ENCODE measurements at places on chromosomes 1 and 21.

DNA sequence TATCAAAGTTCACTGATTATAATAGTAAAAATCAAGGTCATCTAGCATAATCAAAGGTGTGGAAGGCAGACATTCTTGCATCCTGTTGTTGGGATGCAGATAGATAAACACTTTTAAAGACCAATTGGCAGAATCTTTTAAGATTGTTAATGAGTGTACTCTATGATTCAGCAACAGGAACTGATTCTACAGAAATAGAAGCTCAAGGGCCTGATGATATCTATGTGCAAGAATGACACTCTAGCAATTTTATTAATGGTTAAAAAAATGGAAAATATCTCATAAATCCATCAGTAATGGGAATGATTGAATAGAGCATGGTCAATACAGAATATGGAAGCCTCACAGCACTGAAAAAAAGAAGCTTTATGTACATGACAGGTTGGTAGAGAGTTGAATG, 2.2 kb upstream of the ATP1A4 start:
- no peak for DNase-seq

GRCh38 chr1:59138402-59138801, 158.5 kb upstream of the FGGY start:
- DNase-seq, result no peak

DNA sequence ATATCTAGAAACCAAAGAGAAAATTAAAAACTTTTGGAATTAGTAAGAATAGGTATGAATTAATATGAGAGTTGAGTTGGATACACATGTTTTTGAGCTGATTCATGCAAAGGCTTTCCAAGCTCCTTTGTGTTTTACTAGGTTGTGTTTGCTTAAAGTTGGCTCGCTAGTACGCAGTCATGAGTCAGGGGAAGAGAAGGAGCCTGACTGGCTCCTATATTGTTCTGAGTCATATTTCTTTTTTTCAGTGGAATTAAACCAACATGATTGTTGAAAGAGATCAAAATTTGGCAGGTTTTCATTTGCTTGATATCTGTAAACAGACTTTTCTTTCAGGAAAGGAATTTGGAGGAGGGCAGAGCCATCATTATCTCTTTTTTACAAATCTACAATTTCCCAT, 66.7 kb downstream of the MAGI3 start:
- no peak for DNase-seq

DNA sequence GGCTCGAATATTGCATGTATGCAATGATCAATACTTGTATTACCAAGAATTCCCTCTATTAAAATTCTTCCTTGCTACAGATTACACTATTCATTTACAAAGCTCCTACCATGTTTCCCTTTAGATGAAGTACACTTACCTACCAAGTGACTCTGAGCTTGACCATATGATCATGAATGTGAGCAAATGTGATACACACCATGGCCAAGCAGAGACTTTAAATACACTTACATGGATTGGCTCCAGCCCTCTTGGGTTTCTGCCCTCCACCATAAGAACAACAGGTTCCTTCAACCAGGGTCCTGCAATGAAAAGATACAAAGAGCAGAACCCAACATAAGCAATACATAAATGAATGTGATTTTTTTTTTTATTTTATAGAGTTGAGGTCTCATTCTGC, 30.0 kb downstream of the LRRC52 start:
- no peak for DNase-seq

- no peak for DNase-seq
Observed at GRCh38 chr1:235911876-235912275, 45.2 kb upstream of the LYST start.

DNA sequence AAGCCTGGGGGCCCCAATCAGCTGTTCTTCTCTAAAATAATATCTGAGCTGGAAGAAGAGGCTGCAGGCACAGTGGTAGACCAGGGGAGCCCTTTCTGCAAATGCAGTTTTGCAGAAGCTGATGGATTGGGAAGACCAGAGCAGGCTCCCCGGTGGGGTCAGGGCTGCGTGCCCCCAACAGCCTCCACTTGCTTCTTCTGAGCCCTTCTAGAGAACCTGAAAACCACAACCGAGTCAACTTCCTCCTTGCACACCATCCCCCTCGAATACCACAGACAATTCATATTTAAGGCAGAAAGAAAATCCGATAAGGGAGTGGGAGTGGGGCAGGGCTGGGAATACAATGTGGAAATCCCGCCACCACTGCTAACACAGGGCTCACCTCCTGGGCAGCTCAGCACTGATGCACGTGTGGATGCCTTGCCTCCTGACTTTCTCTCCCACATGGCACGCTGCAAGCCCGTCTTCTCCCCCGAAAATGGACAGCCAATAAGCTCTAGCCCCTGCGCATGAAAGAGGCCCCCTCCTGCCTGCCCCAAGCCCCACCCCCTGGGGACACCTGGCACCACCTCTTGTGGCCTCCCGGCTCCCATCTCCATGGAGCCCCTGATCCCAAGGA, 25.4 kb upstream of the ALDH4A1 start:
- peak; percentile 38 for DNase-seq
